ENCODE measurements at places on chromosomes 2 and 18. TPM values are rescaled to one million over a fixed set of nuclear protein-coding genes. Genes with fewer than 3 reads are reported as not detected.

Gene DCDC2C
- not detected for total RNA-seq

Gene MZT2B
- total RNA-seq, result 86.5 TPM

Gene IL36G
- total RNA-seq, result not detected

Gene RAX
- not detected for total RNA-seq

Gene CCDC121
- 0.56 TPM for total RNA-seq

Gene TXNDC2
- total RNA-seq, result not detected

Gene RTP5
- not detected for total RNA-seq

Gene BMP10
- total RNA-seq, result not detected

Gene PRSS56
- 1.9 TPM for total RNA-seq

Gene GCG
- not detected for total RNA-seq

Gene NFATC1
- total RNA-seq, result 28.9 TPM

Gene CASP10
- 7.3 TPM for total RNA-seq

Gene ARMC9
- total RNA-seq, result 0.41 TPM

Gene SP5
- total RNA-seq, result 0.39 TPM

Gene TNFAIP6
- total RNA-seq, result 2.4 TPM

Gene LRRC30
- total RNA-seq, result 6.2 TPM

Gene ZNF142
- 42.9 TPM for total RNA-seq

Gene IGFBP5
- 146 TPM for total RNA-seq

Measured in gastrocnemius medialis (tissue), 4 donors.